ENCODE measurements at places on chromosomes 12 and 14.

- DNase-seq = no peak
Measured at GRCh38 chr14:81485372-81485771, 48.3 kb downstream of the SEL1L start.

DNA sequence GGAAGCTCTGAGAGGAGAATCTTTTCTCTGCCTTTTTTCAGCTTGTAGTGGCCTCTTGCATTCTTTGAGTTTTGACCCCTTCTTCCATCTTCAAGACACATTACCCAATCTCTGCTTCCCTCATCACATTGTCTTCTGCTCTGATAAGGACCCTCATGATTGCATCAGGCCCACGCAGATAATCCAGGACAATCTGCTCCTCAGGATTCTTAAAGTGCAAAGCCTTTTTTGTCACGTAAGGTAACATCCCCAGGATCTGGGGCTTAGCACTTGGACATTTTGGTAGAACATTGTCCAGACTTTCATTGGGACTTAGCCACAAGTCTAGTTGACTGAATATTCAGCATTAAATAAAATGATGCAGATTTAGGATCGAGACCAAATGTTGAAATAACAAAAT, 521.2 kb downstream of the RMST start:
- DNase-seq = no peak

GRCh38 chr12:64826234-64826633, 1.8 kb downstream of the TBC1D30 start:
- peak; percentile 81 for DNase-seq

GRCh38 chr12:126784328-126784921, 1482.5 kb upstream of the TMEM132C start:
- DNase-seq = peak; percentile 72

DNA sequence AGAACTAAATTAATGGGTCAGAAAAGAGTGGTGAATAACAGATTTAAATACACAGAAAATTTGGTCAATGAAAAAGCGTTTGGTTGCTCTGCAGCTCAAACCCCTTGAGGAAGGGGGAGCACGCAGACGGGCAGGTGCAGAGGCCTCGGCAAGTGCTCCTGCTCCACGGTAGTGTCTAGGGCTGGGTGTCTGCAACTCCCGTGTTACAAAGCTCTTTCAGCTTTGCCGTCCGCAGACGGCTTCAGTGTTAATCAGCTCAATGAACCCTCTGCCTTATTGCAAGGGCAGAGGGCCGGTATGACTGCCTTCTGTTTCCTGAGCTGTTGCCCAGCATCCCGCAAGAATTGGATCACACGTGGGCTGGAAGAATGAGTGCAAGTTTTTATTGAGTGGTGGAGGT, 125.7 kb upstream of the TRHDE start:
- no peak for DNase-seq

DNA sequence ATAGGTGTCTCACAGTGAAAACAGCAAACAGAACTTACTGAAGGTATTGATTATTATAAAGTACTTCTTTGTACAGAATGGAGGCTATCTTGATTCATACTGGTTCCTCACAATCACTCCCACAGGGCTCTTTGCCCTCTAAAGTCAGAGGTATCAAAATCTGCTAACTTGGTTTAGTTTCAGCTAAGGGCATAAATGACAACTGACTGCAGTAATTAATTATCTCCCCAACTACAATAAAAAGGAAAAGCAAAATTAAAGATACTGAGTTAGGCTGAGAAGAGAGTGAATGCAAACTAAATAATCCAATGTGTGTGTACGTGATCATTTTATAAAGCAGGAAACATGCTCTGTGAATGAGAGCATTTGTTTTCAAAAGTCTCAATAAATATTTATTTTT, 338.7 kb downstream of the ACSS3 start:
- DNase-seq = no peak

DNA sequence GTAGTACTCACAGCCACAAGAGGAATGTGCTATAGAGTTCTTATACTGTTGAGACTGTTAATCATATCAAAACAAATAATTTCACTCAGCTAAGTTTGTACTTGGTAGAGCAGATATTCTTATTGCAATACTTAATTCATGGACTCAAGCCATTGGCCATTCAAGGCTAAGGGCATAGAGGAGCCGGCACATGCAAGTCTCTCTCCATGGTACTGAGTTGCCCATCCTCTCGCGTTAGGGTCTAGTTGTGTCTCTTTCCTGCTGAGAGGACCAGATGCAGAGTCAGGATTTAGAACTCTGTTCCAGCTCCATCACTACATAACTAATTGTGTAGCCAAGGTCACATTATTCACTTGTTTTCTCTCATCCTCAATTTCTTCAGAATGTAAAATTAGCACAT, 14.4 kb upstream of the TUNAR start:
- DNase-seq = peak; percentile 47

DNA sequence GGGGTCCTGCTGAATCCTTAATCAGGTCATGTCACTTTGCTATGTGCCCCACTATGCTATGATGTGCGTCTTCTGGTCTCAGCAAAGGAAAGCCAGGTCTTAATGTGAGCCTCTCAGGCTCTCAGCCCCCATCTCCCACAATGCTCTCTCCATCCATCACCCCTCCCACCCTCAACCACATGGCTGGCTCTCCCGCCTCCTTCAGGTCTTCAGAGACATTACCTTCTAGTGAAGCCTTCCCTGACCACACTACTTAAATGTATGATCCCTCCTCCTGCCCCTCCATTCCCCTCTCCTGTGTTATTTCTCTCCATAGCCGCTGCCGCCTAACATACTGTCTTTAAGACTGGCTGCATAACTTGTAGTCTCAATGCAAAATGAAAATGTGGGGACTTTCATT, 50.5 kb downstream of the KRT80 start:
- DNase-seq = no peak

DNA sequence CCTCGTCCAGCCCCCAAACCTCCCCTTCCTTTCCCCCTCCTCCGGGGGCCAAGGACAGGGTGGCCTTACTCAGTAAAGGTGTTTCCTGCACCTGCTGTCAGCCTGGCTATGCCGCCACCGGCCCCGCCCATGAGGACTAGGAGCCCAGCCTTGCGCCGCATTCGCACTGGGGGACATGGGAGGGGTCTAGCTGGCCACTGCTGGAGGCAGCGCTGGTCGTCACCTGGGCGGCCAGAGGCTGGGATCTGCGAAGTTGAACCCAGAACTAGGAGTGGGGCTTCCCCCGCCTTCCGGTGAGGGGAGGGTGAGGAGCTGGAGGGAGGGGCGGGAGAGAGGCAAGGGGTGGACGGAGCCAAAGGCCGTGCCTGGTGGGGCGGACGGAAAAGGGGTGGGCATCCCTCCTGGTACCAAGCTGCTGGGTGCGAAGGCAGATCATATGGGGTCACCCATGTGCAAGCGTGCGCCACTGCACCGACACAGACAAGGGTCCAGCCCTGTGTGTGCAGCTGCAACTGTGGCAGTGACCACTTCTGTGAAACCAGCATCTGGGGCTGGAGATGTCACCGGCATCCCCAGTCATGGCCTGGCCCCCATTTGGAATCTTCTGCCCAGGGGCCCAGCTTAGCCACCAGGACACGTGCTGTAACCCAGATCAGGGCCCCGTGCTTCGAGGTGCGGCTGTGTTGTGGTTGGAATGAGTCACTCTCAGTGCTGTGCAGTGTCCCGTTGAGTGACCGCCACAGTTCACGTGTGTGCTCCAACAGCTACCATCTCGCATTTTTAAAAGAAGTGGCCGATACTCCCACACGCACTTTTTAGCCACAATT, 8.5 kb downstream of the AMN start:
- peak; percentile 73 for DNase-seq

DNA sequence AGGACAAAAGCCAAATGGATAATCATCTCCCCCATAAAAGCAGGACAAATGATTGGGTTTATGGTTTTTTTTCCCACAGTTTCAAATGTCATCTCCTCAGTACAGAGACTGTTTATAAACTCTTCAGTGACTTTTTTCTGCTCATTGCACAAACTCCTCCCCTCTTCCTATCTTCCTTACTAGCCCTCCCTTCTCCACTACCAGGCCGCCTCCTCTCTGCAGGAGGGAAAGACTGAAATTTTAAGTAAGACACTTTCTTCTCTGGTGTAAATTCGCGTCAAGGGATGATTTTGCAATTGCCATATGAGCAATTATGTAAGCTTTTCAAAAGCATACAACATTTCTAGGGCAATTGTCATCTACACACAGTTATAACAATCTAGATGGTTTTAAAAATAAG, 37.0 kb downstream of the BTG1 start:
- peak; percentile 18 for DNase-seq

DNA sequence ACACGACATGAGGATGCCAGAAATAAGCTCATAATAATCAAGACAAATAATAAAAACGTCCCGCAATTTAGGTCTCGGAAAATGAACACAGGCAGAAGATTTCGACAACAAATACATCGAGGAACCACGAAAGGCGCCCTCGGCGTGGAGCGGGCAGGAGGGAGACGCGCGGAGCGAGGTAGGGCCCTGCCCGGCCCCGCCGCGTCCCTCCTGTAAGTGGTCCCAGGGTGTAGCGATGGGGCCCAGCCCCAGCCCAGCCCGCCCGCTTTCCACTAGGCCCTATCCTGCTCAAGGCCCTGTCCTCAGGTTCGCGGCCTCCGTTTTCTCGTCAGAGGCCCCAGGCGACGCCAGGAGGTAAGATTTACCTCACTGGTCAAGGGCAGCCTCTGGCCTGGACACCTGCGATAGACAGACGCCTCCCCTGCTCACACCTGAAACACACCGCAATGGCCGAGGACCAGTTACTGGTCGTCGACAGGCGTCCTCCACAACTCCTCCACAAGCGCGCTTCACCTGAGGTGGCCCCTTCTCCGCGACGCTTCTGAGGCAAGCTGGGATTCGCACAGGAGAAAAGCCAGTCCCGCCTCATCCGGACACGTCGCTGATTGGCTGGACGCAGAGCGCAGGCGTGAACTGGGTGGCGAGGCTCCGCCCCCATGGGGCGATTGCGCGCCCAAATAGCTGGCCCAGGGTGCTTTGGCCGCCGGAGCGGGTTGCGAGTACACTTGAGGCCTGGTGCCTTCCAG, at the start of gene SYCP3:
TSS of gene SYCP3 (minus strand) at position 543 of the 746 bp plus-strand sequence. CDS start 1,527 bp downstream, outside the sequence.
- no peak for DNase-seq

DNA sequence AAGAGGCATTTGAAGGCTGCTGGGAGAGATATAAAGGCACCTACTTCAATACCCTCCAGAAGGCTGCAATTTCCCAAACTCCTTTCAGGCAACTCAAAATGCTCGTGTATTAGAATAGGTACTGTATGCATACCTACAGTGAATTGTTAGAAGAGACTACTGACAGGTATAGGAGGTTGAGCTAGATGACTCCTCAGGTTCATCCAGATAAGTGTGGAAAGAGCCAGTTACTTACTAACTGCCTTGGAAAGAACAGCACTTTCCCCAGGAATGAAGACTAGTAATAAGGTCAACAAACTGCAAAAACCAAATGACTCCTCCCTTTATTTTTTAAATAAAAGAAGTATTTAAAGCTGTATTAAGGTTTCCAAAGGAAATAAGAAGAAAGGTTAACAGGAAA, 429.0 kb downstream of the MDGA2 start:
- DNase-seq = no peak

DNA sequence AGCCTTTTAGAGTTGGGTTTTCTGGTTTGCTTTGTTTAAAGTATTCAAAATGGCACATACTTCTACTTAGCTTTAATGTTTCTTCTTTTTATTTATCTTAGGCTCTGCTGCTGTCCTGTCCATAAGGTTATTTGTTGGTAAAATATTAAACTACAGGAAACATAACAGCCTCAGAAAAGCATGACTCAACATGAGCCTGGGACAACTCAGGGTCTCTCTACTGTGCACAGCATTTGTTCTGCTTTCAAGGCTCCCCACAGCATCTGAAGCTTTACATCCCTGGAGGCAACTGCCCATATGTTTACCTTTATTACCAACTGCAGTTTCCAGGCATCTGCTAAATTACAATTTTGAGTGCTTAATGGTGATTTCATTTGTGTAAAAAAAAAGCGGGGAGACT, 954.2 kb upstream of the FBXO33 start:
- no peak for DNase-seq

DNA sequence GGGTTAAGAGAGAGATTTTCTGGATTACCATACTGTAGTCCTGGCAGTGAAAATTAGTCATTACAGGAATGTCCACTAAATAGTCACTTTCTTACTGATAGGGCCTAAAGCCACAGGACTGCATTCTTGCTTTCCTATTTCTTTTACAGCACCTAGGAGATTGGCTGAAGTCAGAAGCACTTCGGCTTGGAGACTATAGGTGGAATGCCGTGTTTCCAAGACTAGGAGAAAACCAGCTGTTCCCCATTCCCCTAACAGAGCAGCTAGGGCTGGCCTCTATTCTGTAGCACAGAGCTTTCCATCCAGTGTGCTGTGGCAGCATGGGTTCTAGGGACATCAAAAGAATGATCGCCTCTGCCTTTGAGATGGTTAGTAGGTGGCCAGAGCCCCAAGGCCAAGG, 15.1 kb downstream of the PIGH start:
- peak; percentile 46 for DNase-seq

- DNase-seq = no peak
Measured at GRCh38 chr12:73308079-73308478, 1035.9 kb downstream of the TRHDE start.

DNA sequence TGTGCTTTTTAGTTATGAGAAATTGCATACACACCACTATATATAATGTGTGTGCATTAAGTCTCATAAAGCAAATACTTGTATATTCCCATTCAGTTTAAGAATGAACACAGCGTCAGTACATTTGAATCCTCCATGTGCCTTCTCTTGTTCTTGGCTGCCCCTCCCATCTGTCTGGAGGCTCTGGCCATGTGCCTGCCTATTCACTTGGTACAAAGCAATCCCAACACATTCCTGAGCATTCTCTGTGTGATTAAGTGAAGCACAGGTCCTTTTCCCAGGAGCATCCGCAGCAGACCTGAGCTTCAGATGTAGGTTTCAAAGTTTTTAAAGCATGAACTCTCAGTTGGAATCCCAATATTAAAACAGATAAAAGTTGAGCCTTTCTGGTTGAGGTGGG, 58.7 kb downstream of the POLR3B start:
- peak; percentile 89 for DNase-seq

- DNase-seq = peak; percentile 84
Measured at GRCh38 chr12:2998789-2999264, 39.6 kb downstream of the TEAD4 start.

- DNase-seq = peak; percentile 86
Measured at GRCh38 chr14:100375266-100375962, 52.3 kb downstream of the SLC25A47 start.

- DNase-seq = no peak
Measured at GRCh38 chr12:10119066-10119465, 10.9 kb downstream of the CLEC7A start.

DNA sequence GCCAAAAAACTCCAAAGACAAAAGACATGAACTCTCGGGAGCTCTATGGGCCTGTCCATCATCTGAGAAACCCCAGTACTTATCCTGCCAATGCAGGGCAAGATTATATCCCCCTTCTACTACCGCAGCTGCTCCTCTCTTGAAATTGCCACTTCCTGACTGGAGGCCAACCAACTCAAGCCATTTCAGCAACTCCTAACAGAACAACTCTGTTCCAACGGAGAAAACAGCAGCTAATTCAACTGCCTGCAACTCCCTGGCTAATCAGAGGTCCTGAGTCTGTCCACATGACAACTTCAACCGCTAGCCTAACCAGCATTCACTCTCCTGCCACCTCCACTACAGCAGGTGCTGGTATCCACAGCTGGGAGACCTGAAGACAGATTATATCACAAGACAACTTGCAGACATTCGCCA, 24.1 kb downstream of the CEP83 start:
- DNase-seq = peak; percentile 31

Data from astrocyte of the hippocampus (primary cell).